ENCODE measurements at places on chromosomes 3 and 15. TPM values are rescaled to one million over a fixed set of nuclear protein-coding genes. Genes with fewer than 3 reads are reported as not detected.
A peak's percentile ranks its signal among the peaks of the same experiment; 100 is the strongest.

GRCh38 chr3:72329354-72329753 lies 518.9 kb downstream of the SHQ1 start:
- no peak overlapping the region for H3K27ac ChIP-seq
- peaks cover 8% of the 10 kb centered on the region for H3K4me1 ChIP-seq
- peaks cover 34% of the 10 kb centered on the region for H3K27me3 ChIP-seq
- DNase-seq = no peak

SH2D7 gene
- total RNA-seq = not detected

DNA sequence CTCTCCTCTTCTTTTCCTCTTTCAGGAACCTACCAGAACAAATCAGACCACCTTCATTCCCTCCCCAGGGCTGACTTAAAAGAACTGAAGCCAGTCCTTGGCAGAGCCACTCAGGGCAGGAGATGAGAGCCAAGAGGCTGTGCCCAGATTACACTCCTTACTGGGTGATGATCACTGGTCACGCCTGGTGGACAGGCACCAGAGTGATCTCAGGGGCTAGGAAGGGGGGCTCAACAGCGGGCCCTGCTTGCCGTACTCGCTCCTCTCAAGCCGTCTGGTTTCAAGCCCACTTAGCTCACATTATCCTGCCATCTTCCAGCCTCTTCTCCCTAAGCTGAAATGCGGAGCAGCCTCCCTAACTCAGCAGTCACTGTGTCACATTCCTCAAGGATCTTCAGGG lies 1.7 kb upstream of the FAH start:
- no peak for DNase-seq
- no peak overlapping the region for H3K4me3 ChIP-seq
- peaks cover 11% of the 10 kb centered on the region for H3K4me1 ChIP-seq
- no peaks in the 10 kb centered on the region for H3K36me3 ChIP-seq
- H3K27me3 ChIP-seq = no peaks in the 10 kb centered on the region
- no peak overlapping the region for H3K27ac ChIP-seq

ITIH4 gene
- 2.8 TPM for total RNA-seq

DNA sequence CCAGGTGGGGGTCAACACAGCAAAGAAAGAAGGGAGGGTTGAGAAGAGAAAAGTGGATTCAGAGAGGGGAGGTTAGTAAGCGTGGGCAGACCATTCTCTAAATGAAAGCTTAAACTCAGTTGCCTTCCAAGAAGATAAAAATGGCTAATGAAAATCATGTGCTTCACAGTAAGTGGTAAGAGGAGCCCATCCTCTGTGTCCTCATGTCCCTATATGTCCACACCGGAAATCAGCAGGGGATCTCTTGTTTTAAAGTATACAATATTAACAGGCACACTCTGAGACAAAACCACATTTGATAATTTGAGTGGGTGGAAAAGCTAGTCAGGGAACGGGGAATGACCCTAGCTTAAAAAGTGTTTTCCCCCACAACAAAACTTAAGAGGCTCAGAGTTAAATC lies 4.4 kb upstream of the FOXP1 start:
- no peak overlapping the region for H3K27ac ChIP-seq
- H3K4me1 ChIP-seq = peaks cover 33% of the 10 kb centered on the region
- no peaks in the 10 kb centered on the region for H3K27me3 ChIP-seq
- no peaks in the 10 kb centered on the region for H3K36me3 ChIP-seq

- H3K4me1 ChIP-seq = no peaks in the 10 kb centered on the region
- H3K27me3 ChIP-seq = peaks cover 31% of the 10 kb centered on the region
- H3K4me3 ChIP-seq = no peak overlapping the region
- no peaks in the 10 kb centered on the region for H3K36me3 ChIP-seq
- no peak for DNase-seq
Measured at GRCh38 chr3:2097641-2098191, 950 bp upstream of the CNTN4 start.

MME gene
- 55.5 TPM for total RNA-seq

GRCh38 chr15:100383302-100384107 lies 41.7 kb upstream of the ADAMTS17 start:
- H3K36me3 ChIP-seq = no peaks in the 10 kb centered on the region
- peak; percentile 10 for DNase-seq
- no peak overlapping the region for H3K27ac ChIP-seq

DNA sequence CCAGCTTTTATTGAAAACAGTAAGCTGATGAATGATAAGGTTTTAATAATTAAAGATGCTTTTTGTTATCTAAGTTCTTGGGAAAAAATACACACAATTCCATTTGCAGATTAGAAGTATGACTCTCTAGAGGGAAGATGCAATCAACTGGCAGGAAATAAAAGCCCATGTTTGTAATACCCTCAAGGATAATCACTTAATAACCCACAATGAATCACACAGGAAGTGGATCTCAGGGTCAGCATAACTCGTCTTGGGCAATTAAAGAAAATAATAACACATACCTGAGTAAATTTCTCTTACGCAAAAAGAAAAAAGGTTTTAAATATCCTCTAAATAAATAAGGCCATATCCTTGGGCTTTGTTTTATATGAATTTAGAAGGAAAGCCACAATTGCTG lies 9.4 kb upstream of the EID1 start:
- H3K36me3 ChIP-seq = no peaks in the 10 kb centered on the region
- H3K27me3 ChIP-seq = no peaks in the 10 kb centered on the region
- H3K4me3 ChIP-seq = no peak overlapping the region
- H3K4me1 ChIP-seq = peaks cover 28% of the 10 kb centered on the region
- H3K27ac ChIP-seq = no peak overlapping the region

DNA sequence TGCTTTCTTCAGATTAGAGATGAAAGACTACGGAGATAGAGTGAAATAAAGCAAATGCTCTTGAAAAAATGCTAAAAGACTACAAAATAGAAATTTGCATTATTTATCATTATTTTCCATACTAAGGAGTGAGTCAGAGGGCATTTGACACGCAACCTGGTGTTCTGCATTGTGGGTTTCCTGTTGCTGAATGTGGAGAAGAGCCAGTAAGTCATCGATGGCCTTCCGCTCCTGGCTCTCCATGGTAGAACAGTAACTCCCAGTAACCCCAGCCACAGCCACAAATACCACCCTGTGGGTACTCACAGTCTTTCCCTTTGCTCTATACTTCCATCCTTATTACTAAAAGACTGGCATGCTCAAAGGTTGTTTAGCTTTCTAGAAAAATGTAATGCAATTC lies 61.5 kb downstream of the CGGBP1 start:
- H3K27ac ChIP-seq = peak overlapping the region; percentile 26
- H3K4me3 ChIP-seq = no peak overlapping the region
- peaks cover 5% of the 10 kb centered on the region for H3K4me1 ChIP-seq
- no peak for DNase-seq

SEMA3G gene
- total RNA-seq = 0.26 TPM

DNA sequence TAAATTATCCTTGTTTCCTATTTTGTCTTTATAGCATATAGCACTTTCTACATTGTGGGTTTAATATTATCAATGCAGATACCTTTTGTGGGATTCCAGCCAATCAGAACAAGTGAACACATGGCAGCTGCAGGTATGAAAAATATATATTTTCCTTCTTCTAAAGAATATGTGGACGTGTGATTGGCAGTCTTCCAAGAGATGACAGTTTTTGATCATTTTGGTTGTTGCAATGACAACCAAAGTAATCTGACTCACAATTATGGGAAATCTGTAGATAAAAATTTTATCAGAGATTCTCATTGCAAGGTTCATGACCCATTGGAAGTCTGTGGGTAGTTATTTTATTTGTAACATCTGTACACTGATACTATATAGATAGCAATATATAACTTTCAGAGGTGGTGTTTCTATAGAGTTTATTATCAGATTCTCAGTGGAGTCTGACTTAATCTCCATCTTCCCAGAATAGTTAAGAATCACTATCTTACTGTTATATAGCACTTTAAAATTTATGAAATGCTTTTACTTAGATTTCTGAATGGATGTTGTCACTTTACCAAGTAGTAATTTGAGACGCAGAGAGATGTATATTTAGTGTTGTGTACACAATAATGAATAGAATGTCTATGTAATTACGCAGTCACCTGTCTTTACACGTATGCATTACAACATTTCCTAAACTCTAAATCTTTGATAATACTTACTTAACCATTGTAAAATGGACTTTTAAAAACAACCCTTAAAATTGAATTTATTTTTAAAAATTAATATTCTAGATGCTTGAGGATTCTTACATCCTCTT lies 82.5 kb downstream of the STT3B start:
- H3K4me3 ChIP-seq = no peak overlapping the region
- no peaks in the 10 kb centered on the region for H3K27me3 ChIP-seq
- H3K36me3 ChIP-seq = peaks cover 2% of the 10 kb centered on the region
- no peaks in the 10 kb centered on the region for H3K4me1 ChIP-seq

NCEH1 gene
- 14.1 TPM for total RNA-seq

ATP13A5 gene
- total RNA-seq = not detected

DNA sequence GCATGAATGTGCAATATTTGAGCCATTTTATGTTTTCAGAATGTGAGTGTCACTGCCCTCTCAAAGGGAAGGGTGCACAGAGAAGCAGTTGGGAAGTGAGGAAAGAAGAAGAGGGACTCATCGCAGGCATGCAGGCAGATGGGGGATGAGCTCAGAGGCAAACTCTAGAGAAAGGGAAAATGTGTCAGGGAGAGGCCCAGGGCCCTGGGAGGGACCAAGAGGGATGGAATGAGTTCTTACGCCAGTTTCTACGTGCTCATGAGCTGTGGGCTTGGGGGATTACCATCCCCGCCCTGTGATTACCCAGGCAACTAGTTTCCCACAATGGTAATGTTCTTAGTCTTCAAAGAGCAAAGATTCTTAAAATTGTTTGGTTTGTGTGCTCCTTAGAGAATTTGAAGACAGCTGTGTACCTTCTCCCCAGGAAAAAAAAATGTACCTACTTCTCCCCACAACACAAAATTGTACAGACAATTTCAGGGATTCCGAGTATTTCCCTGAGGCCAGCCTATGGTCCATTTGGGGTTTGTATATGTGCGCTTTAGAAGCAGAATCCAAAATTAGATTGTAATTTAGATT lies 17.8 kb downstream of the GCSAM start:
- H3K4me3 ChIP-seq = no peak overlapping the region
- H3K27ac ChIP-seq = no peak overlapping the region
- peaks cover 23% of the 10 kb centered on the region for H3K36me3 ChIP-seq
- no peaks in the 10 kb centered on the region for H3K4me1 ChIP-seq
- H3K27me3 ChIP-seq = no peaks in the 10 kb centered on the region

DNA sequence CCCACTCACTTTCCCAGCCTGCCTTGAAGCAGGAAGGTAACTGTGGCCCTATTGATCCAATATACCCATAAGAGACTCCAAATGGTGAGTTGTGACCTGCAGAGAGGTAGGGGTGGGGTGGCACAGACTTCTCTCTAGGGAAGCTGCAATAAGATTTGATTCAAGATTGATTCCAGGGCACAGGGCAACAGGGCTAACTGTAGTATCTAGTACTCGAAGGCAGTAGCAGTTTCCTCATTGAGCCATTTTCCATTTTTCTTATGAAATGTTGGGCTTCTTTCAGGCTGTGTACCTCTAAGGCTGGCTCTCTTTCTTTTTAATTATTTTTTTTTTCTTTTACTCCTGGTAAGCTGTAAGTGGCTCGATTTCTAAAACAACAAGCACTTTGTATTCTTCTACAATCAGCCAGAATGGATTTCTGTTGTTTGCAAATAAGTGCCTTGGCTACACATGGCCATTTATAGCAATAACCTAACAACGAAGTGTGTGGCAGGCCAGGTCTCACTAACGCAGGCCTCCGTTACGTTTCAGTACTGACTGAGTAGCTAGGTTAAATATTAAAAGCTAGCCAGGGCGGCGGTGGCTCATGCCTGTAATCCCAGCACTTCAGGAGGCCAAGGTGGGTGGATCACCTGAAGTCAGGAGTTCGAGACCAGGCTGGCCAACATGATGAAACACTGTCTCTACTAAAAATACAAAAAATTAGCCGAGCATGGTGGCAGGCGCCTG lies 19.3 kb downstream of the CCDC12 start:
- H3K36me3 ChIP-seq = no peaks in the 10 kb centered on the region
- no peaks in the 10 kb centered on the region for H3K27me3 ChIP-seq
- H3K4me3 ChIP-seq = no peak overlapping the region

GXYLT2 gene
- 62.6 TPM for total RNA-seq

GRCh38 chr3:133895208-133896001 lies at the start of gene RAB6B:
Gene RAB6B, minus strand, starts transcription at chr3:133895882. Its CDS starts 416 bp downstream, at chr3:133895466.
- H3K27me3 ChIP-seq = peaks cover 37% of the 10 kb centered on the region
- no peak within 1 kb of the TSS for H3K27ac ChIP-seq
- no peaks in the 10 kb centered on the region for H3K36me3 ChIP-seq

GRCh38 chr15:49037546-49037940 lies 8.7 kb downstream of the SECISBP2L start:
- H3K4me3 ChIP-seq = no peak overlapping the region
- H3K27ac ChIP-seq = no peak overlapping the region
- H3K27me3 ChIP-seq = no peaks in the 10 kb centered on the region
- H3K4me1 ChIP-seq = peaks cover 5% of the 10 kb centered on the region
- DNase-seq = no peak

COX17 gene
- 22.8 TPM for total RNA-seq

KLHL6 gene
- total RNA-seq = 0.11 TPM

DNA sequence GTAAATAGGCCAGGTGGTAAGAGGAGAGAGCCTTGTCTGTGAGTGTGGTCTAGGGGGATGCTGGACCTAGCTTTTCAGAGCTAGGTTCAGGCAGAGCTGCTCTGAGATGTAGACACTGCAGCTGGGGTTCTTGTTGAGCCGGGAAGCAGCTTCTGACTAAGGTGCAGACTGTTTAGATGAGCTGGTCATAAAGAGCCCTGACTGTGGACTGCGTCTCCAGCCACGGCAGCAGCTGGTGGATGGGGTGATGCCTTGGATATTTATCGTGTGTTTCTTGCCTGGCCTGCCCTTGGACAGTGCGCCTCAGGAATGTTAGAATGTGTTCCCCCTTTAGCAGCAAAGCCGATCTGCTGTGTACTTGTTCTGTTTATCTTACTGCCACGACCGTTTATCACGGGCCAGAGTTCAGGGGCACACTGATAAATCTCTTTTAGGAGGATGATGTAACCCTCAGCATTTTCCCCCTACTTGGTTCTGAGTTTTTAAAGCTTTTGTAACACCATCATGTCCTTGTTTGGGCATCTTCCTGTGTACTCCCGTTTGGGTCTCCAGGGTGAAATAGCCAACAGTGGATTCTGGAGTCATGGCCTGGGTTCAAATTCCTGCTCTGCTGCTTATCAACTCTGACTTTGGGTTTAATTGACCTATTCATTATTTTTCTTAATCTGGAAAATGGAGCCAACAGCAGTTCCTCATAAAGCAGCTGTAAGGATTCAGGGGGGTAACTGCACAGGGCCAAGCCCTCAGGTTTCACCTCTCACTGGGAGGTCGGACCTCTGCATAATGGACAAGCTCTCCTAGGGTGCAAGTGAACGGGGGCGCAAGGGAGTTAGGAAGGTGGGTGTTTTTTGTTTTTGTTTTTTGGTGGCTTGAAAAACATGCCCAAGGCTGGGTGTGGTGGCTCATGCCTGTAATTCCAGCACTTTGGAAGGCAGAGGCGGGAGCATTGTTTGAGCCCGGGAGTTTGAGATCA lies 51.4 kb downstream of the FLNB start:
- H3K27me3 ChIP-seq = no peaks in the 10 kb centered on the region
- peak; percentile 92 for DNase-seq
- H3K4me3 ChIP-seq = no peak overlapping the region
- peaks cover 4% of the 10 kb centered on the region for H3K36me3 ChIP-seq
- H3K27ac ChIP-seq = peak overlapping the region; percentile 75
